Nephron progenitor cell (in vitro differentiated cells): ENCODE measurements at places on chromosomes 3 and 15.
A peak's percentile ranks its signal among the peaks of the same experiment; 100 is the strongest.

DNA sequence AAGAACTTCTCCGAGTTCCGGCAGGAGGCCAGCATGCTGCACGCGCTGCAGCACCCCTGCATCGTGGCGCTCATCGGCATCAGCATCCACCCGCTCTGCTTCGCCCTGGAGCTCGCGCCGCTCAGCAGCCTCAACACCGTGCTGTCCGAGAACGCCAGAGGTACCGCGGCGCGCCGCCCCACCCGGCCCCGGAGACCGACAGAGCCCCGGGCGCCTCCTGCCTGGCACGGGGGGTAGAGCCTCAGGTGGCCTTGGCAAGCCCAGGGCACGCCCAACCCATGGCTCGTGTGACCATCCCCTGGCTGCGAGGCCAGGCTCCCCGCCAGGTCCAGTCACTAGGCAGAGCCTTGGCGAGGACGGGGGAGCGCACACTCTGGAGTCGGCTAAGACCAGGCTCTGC is 134.1 kb downstream of the LRRK1 start:
- no peak for DNase-seq

DNA sequence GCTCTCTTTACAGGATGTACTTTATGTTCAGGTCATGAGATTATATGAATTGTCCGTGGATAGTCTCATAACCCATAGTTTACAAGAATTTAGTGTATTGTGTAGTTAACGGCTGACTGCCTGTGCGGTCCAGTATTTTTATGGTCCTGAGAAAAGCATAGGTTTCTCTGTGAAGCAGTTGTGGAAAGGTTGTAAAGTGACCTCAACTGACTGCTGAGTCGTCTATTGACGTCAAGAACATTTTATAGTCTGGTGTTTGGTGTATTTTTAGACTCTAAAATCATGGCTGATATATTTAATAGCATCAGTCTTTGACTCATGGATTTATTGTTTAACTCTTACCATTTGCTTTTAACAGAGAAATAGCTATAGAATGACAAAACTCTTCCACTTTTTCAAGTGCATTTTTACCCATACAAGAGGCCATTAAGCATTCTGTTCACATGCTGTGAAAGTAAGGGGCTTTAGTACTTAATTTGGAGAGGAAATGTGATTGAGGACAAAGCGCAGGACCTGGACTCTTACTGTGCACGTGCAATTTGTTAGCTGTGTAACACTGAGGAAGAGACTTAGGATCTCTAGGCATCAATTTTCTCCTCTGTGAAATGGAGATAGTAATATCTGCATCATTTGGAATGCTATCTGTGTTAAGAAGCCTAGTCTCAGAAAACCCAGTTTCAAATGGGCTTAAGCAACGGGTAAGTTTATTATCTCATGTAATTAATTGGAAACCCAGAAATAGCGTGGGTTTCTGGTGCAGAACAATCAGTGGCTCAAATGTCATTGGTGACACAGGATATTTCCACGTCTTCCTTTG is 240.8 kb downstream of the NFKBIZ start:
- peak; percentile 5 for DNase-seq

DNA sequence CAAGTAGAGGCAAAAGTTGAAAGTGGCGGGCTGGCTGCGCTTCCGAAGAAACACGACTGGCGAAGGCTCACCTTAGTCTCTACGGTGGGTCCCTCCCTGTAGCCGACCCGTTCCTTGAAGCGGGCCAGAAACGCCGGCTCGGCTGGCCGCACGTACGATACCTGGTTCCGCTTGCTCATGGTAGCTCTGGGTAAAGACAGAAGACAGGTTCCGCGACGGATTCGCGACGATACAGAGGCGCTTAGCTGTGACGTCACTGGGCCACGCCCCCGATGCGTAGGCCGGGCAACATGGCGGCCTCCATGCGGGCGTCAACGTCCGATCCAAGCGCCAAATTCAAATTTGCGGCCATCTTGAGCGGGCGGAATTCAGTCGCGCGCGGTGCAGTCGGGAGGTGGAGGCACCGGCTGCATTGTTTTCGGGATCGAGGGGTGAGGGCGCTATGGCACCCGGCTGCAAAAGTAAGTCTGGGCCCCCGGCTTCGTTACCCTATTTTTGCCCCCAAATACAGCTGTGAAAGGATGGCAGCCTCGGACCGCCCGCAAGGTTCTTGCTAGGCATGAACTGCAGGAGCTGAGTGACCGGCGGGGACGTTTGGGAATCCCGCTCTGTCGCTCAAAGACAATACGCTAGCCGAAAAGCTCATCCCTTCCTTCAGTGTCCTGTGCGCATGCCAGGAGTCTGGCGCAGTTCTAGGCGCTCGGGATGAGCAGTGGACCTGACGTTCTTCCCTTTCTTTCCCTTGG is at the start of the genes KIAA1143 and KIF15:
Gene KIAA1143 (minus strand): TSS at position 196 of the 746 bp plus-strand sequence. CDS start 17 bp downstream, at position 179.
Gene KIF15 (plus strand): TSS at position 371 of the 746 bp plus-strand sequence. CDS start 72 bp downstream, at position 443.
- DNase-seq = peak; percentile 98

- no peak for DNase-seq
These were observed 782.0 kb downstream of the EPHA3 start for GRCh38 chr3:89889386-89889785.

- no peak for DNase-seq
These were observed 60.0 kb downstream of the DNASE1L3 start for GRCh38 chr3:58150810-58151199.

DNA sequence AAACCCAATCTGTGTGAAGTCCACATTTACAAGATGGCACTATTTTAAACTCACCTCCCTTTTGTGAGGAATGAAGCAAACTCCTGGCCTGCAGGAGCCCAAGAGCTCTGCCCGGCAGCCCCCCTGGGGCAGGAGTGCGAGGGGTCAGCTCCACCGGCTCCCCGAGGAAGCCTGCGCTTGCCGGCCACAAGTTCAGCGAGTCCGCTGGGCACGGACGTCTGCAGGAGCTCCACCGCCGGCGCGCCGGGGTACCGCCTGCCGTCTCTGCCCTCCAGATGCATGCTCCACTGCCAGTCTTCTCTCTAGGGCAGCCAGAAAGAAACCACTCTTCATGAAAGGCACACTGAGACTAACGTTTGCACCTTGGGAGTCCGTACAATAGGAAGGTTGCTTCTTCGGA is 17.5 kb downstream of the OCA2 start:
- no peak for DNase-seq

- no peak for DNase-seq
These were observed 71.6 kb downstream of the LRTM1 start for GRCh38 chr3:54856271-54856670.

- DNase-seq = peak; percentile 17
These were observed 181.1 kb downstream of the MYRIP start for GRCh38 chr3:39990532-39990931.

GRCh38 chr3:125125821-125126245 is 70.0 kb upstream of the HEG1 start:
- DNase-seq = no peak
